ENCODE measurements at places on chromosomes 12 and 14.

- DNase-seq, result no peak
Observed at GRCh38 chr12:54650889-54651288, 2.7 kb upstream of the DCD start.

DNA sequence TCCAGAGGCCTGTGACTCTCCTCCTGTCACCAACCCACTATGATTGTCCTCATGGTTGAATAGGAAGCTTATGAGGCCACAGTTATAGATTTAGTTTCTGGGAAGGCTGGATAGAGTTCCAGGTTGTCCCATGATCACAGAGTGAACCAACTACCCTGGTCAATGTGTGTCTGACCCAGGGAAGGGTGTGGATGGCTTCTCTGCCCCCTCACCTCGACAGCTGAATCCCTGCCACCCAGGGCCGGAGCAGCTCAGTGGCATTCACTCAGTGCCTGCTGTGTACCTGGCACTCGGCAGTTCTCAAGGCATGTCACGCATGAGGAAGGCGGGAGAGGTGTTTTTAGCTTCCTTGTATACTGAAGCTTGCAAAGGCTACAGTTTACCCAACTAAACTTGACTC is 43.2 kb downstream of the JDP2 start:
- no peak for DNase-seq

DNA sequence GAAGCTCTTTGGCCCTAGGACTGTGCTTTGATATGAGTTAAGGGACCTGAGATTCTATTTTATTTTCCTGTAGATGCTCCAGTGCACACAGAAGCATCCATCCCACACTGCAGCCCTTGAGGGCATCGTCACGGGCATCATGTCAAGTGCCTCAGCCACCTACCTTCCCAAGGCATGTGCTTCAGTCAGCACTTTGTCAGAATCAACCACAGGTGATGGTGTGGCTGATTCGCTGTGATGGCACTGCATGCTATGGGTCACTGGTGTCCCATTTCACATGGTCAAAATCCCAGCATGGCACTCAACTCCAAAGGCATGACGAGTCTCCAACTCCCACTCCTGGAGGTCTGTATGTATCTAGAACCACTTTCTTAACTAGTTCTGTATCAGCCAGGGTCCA is 100.8 kb downstream of the AACS start:
- no peak for DNase-seq

GRCh38 chr12:129467726-129468125 is 436.1 kb downstream of the TMEM132D start:
- DNase-seq, result no peak

- no peak for DNase-seq
Observed at GRCh38 chr12:129440278-129440677, 463.5 kb downstream of the TMEM132D start.

All from GM20000 (cell line).